Stimulated activated CD8-positive, alpha-beta memory T cell treated with anti-CD3 and anti-CD28 coated beads, Interleukin-12 subunit alpha, Interleukin-12 subunit beta, amount 100 ng/mL, for 4 hours (primary cell): ENCODE measurements at places on chromosomes 1 and 21.

DNA sequence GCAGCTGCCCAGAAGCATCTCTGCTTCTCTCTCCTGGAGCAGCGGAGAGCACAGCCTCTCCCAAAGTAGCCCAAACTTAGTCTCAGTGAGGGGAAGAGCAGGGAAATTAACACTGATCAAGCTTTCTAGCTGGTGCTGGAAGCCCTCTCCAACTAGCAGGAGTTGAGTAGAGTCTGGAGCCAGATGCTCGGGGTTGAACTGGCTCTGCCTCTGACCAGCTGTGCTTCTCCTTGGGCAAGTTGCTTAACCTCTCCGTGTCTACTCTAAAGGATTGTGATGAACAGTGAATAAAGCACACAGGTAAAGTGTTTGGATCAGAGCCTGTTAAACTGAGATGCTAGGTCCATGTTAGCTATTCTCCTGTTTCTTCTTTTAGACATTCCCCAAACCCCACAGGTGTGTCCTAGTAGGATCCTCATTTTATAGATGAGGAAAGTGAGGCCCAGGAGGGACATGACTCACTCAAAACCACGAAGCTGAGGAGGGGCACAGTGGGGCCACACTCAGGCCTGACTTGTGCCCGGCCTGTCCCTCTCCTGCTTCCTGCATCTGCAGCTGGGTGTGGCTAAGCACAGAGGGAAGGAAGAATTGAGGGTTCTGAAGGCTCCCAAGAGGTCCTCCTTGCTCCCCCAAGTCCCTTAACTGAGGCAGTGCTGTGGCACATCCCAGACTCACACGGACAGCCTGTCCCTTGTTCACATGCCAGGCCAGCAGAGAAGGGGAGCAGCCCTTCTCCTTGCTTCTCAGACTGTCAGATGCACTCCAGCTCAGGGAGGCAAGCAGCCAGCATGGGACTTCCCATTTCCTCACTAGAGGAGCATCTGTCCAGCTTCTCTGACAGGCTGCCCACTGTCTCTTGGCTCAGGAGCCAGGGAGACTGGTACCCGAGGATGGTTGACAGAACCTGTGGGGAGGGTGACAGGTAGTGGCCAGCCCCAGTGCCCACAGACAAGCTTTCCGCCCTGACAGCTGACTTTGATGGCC, 152.0 kb upstream of the IGSF21 start:
- no peak for DNase-seq

GRCh38 chr1:110192541-110192940, 17.6 kb upstream of the KCNC4 start:
- DNase-seq: no peak

- no peak for DNase-seq
Observed at GRCh38 chr21:21751286-21751685, 753.1 kb downstream of the NCAM2 start.

GRCh38 chr1:208825300-208825699, 581.1 kb upstream of the PLXNA2 start:
- DNase-seq: no peak

GRCh38 chr1:18088077-18088594, 19.5 kb upstream of the IGSF21 start:
- DNase-seq: no peak

DNA sequence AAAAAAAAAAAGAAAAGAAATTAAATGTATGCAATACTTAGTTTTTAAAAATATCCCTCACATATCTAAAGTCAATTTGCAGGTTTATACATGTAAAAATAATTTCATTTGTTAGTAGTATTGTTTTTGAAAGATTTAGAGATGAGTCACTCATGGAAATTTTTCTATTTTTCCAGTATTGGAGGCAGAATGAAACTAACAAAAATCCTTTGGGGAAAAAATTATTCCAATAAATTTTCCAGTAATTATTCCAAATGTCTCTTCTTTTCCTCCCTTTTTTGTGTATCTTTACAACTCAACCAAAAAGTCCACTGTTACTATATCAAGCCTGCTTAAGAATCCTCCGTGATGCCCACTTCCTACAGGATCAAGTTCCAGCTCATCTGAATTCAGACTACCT, 29.9 kb downstream of the MPZL1 start:
- no peak for DNase-seq

GRCh38 chr1:248622570-248623001, 12.3 kb downstream of the OR2T11 start:
- DNase-seq: no peak

- DNase-seq: no peak
Observed at GRCh38 chr1:7470904-7471638, 300.0 kb upstream of the VAMP3 start.

- DNase-seq: no peak
Observed at GRCh38 chr1:168688644-168689326, 40.2 kb downstream of the DPT start.

GRCh38 chr1:90902672-90903071, 119.2 kb downstream of the ZNF644 start:
- DNase-seq: no peak

- no peak for DNase-seq
Observed at GRCh38 chr1:154774175-154774855, 95.8 kb downstream of the KCNN3 start.

GRCh38 chr21:28754862-28755261, 237.8 kb downstream of the LTN1 start:
- no peak for DNase-seq

- peak; percentile 17 for DNase-seq
Observed at GRCh38 chr1:221829327-221830015, 87.6 kb upstream of the DUSP10 start.

DNA sequence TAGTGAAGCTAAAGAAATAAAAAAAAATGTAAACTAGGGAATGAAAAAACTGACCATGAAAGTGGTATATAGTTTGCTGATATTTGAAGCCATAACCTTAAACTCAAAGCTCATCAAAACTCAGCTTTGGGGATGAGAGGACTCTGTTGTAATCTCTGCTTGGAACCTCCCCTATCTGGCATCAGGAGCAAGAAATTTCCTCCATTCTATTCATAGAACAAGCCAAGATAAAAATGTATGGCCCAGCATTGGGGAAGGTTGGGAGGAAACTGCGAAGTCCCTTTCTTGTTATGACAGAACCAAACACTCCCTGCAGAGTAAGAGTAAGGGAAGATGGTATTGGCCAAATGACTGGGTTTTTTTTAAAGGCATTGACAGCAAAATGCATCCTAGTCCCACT, 35.6 kb downstream of the MCOLN2 start:
- no peak for DNase-seq

GRCh38 chr1:159040206-159040605, 30.5 kb downstream of the IFI16 start:
- no peak for DNase-seq

- no peak for DNase-seq
Observed at GRCh38 chr1:1183221-1183747, 9.6 kb downstream of the TTLL10 start.

DNA sequence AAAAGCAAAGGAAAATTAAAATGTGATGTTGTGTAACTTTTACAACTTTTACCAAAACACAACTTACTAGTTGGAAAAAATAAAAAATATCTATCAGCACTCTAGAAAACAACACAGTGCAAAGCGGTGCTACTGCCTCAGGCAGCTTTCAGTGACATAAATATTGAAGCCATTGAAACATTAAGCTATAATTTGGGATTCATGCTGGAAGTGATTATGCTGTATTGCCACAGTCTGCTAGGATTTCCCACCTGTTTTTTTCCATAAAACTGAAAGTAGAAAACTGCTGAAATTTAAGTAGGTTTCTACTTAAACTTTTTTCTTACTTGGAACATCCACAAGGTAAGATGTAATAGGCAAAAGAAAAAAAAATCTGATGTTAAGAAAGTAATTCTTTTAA, 674.4 kb downstream of the KCNT2 start:
- no peak for DNase-seq

DNA sequence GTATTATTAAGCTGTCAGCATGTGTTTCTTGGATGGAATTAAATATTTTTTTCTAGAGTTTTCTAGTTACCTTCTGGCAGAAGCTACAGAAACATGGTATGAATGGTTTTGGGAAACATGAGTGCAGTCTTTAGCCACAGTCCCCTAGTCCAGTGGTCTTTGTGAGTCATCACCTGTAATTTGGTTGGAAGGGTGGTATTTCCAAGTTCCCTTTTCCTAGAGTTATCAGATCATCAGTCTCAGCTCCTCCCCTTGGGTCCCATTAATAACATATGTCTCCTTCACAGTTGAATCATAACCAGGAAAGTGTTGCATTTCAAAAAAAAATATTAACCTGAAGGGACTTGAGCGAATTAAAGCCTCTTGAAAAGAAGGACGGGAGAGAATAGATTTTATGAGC, 27.0 kb downstream of the ELAVL4 start:
- DNase-seq: no peak

DNA sequence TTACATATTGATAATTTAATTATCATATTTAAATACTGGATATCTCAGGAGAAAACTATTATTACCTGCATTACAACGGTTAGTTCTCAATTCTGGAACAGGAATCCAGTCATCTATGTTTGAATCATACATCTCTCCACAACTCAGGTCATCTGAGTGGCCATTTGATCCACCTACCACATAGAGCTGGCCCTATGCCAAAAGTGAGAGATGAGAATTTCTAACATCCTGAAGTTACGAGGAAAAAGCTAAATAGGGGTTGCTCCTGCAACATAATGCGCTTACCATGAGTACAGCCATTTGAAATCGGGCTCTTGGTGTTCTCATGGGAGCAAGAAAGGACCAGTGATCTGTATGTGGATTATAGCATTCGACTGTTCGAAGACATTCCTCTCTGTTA, 16.9 kb downstream of the IVNS1ABP start:
- no peak for DNase-seq

DNA sequence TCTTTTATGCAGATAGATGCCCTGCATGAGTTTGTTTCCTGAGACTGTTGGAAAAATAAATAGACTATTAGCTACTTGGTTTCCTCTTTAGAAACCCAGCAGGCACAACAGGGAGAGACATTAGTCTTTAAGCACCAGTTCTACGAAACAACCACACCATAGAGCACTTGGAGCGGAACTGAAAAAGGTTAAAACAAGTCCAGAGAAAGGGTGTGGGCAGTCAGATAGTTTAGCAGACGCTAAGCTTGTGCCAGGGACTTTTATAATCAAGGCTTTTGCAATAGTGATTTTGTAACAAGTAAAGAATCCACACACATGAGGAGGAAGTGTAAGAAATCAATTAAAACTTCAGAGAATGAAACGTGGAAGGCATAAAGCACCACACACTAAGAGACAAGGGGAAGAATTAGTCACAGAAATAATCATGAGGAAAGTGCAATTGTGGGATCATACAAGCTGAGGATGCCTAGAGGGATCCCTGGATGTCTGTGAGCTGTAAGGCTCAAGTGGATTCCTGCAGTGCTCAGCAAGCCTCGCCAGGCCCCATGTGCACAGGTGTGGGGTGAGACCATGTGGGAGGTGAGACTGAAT, 37.8 kb upstream of the TLR5 start:
- DNase-seq: no peak

DNA sequence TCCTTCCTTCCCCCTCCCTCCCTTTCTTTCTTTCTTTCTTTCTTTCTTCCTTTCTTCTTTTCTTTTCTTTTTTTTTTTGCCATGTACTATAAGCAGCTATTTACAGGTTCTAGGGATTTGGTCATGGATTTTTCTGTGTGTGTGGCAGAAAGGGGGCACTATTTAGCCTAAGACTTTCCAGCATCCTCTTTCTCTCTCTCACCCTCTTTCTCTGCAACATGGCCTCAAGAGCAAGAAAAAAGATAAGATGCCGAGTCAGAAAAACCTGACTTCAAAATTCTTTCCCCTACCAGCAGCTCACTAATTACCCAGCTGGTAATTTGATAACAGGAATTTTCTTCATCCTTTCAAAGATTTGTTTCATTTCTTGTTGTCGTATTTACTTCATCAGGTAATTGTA, 458.3 kb upstream of the ADAMTS5 start:
- DNase-seq: no peak

- no peak for DNase-seq
Observed at GRCh38 chr1:8370905-8371315, 53.0 kb downstream of the SLC45A1 start.

DNA sequence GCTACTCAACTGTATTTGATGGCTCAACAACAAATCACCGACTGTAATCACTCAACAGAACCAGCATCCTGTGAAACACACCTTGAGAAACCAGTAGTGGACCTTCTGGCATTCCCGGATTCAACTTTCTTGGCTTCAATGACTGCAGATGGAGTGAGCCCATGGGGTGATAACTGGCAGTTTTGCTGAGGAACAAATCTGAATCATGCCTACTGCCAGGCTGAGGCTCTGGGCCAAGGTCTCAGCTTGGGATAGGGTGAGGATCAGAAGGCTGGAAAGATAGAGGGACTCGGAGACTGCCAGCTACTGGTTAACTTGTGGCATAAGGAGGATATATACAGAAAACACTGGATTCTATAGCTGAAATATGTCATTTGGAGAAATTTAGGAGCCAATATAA, 63.5 kb upstream of the DIRAS3 start:
- DNase-seq: no peak

GRCh38 chr1:40782371-40782956, 1.1 kb upstream of the KCNQ4 start:
- no peak for DNase-seq

DNA sequence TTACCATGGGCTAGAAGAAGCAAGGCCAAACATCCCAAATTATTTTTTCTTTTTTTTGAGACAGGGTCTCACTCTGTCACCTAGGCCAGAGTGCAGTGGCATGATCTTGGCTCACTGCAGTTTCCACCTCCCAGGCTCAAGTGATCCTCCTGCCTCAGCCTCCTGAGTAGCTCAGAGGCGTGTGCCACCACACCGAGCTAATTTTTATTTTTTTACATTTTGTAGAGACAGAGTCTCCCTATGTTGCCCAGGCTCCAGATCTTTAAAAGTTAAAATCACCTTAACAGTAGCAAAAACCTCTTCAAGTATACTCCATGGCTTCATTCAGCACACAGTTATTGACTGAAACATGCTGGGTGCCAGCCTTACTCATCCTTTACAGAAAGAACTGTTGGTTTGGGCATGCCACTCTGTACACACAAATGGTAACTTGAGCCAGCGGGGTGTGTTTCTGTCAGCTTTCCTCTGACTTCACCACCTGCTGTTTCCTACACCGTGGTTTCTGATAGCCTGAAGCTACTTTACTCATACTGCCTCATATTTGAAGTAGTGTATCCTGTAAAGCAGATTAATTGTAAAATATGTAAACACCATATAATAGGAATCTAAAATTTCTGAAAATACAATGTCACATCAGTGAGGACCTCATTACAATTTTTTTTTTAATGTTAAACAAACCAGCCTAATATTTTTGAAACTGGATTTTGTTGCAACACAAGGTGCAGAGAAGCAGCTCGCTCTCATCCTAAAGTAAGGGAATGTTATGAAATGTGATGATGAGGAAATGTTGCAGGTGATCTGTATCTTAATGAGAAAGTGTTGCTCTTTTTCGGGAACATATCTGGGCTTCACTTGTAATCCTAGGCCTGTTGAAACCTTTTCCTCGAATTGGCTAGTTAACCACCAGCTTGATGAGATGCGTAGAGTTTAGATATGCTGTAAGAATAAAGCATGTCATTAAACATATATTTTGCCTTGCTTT, 113.9 kb downstream of the ATP5PO start:
- no peak for DNase-seq

GRCh38 chr1:156081917-156082308, 352 bp downstream of the MEX3A start:
- DNase-seq: no peak

- DNase-seq: no peak
Observed at GRCh38 chr1:16402742-16403141, 34.5 kb downstream of the SPATA21 start.

GRCh38 chr21:26171258-26172100, 909 bp upstream of the APP start:
- no peak for DNase-seq
